ENCODE measurements at places on chromosomes 11 and 22.

GRCh38 chr11:47123094-47123493, 53.6 kb downstream of the ARFGAP2 start:
- no peak for DNase-seq

DNA sequence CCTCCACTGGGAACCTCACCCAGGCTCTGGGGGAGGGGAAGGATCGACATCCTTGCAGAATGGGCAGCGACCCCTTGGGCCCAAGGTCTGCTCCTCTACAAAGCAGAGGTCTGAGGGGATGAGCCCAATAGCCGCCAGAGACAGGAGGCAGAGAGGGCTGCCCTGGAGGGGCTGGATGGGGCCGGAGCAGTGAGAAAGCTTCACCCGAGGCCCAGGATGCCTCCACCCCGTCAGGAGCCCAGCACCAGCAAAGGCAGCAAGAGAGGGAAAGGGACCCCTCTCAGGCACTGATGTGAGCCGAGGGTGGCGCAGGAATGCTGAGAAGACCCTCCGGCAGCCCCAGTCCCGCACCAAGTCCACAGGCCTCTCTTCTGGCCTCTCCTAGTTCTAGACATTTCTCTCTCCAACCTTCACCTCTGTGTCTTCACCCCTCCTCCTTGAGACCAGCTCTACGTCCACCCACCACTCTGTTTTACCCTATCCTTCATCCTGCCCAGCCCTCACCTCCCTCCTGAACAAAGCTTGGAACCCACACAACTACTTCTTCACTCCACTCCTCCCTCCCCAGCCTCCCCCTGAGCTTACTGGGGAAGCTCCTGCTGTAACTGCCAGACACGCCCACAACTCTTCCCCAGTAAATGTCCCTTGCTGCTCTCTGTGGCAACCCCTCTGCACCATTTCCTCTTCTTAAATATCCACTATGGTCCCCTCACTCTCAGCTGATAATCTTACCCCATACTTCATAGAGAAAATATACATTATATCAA, 131.9 kb downstream of the MPPED1 start:
- no peak for DNase-seq

- DNase-seq: peak; percentile 31
These were observed at the start of gene PRSS23 for GRCh38 chr11:86800076-86800959. Gene PRSS23, plus strand, starts transcription at chr11:86800542. Its CDS starts 7,102 bp downstream, at chr11:86807644.

GRCh38 chr22:41943661-41944209, 3.2 kb downstream of the CENPM start:
- DNase-seq: no peak

- no peak for DNase-seq
These were observed 49.3 kb downstream of the CABIN1 start for GRCh38 chr22:24060375-24060788.

GRCh38 chr22:29758068-29758622, 8.7 kb downstream of the ZMAT5 start:
- no peak for DNase-seq

- no peak for DNase-seq
These were observed 37.7 kb downstream of the OR5P2 start for GRCh38 chr11:7759010-7759409.

GRCh38 chr11:61092280-61092766, 10.0 kb upstream of the CD5 start:
- DNase-seq: peak; percentile 57

DNA sequence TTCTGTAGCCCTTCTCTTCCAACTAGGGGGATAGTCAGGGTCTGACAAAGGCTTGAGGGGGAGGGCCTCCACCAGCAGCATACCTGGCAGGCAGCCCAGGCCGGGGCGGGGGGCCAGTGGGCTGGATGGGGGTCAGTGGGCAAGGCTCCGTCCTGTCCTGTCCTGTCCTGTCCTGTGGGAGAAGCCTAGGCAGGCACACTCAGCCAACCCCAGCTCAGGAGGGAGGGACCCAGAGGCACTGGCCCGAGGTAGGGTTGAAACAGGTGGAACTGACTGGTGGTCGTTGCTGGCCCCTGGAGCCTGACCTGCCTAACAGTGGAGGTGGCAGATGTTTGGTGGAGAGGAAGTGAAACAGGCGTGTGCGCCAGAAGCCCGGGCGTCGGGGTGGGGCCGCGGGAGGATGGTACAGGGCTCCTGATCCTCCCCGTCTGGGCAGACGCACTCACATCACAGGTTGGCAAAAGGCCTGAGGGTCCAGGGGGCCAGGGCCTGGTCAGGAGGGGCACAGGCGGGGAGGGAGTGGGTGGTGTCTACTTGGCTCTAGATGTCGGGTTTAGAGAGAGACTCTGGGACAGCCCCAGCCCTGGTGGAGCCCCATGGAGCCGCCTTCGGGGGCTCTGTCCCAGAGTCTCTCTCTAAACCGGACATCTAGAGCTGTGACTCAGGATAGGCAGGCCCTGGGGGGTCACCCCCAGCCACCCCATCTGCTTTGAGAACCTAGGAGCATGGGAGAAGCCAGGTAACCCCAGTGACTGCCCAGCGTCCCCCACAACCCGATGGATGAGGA, 32.5 kb upstream of the GRAMD4 start:
- no peak for DNase-seq

- DNase-seq: no peak
These were observed 36.4 kb upstream of the LINC01488 start for GRCh38 chr11:69445131-69445470.

- DNase-seq: no peak
These were observed 393.7 kb downstream of the ETS1 start for GRCh38 chr11:128193615-128194014.

DNA sequence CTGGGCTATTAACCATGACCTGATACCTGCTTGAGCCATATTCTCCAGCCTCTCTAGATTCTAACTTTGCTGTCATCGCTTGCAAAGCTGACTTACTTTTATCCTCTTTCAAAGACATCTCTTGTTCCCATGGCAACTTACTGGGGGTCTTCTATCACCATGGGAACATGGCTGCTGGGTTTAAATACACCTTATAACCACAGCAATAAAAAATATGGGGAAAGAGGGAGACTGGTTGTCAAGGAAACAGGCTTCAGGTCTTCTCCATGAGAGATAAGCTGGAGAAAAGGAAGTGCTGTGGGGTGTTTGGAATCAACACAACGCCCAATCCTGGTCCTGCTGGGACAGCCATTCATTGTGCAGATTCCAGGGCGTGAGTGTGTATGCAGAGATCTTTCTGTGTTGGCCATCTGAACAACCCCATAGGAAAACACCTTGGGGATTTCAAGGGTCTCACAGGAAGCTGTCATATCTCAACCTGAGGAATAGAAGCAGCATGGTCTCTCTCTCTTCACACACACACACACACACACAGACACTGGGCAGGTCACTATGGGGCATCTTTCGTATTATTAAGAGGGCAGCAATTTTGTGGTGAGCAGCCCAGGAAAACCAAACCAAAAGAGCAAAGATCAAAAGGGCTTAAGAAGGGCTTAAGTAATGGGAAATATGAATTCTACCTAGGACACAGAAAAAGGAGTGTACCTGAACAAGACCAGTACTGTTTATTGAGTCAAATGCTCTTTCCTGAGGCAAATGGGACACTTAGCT, 344.7 kb upstream of the NCAM1 start:
- DNase-seq: no peak

GRCh38 chr11:83265331-83265730, 20.8 kb downstream of the CCDC90B start:
- DNase-seq: no peak

- DNase-seq: no peak
These were observed 85.5 kb upstream of the B3GAT1 start for GRCh38 chr11:134497586-134497985.

GRCh38 chr11:106656646-106657045, 361.6 kb downstream of the GUCY1A2 start:
- DNase-seq: no peak

DNA sequence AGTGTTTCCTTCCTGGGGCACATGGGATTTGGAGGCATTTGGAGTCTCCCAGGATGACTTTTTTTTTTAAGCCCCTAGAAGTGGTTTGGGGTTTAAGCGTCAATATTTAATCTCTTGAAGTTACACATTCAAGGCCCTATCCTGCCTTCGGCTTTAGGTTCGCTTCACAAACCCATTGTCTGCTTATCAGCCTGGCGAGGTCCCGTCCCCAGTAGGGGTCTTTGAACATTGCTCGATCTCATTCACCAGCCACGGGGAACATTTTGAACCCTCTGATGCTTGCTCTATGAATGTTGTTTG, 75.9 kb downstream of the KCNQ1 start:
- DNase-seq: no peak

DNA sequence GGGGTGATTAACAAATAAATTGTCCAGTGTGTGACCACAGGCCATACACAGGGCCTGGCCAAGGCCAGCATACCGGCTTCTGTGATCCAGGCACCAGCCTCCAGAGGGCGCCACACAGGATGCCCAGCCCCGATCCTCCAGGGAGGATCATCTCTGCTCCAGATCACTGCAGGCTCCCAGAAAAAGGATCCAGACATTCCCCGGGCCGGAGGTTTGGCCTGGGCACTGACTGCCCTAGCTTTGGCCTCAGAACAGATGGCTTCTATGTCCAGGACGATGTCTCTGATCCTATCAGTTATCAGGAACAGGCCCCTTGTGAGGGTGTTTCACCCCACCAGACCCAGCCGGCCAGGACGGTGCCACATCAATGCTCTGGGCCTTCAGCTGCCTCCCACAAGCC, 74.5 kb upstream of the LMO1 start:
- DNase-seq: peak; percentile 19

DNA sequence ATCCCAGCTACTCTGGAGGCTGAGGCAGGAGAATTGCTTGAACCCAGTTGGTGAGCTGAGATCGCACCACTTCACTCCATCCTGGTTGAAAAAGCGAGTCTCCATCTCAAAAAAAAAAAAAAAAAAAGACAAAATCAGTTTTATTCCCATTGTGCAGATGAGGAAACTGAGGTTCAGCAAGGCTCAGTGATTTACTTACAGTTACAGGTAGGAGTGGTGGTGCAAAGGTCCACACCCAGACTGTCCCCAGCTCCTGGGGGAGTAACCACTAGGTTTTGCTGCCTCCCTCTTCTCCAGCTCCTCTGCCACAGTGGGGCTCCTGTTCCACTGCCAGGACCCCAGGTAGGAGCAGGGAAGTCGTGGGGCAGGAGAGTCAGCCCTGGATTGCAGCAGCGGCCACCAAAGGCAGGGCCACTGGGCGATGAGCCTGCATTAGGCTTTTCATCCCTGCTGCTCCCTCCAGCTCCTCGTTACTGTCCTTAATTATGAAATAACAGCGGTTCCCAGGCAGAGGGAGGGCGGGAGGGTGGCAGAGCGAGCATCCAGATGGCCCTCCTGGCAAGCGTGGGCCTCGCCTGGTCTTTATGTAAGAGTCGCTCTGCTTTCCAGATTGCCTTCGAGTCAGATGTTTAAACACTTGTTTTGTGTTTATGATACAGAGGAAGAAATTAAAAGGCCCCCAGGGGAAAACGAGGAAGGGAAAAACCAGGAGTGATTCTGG, 15.5 kb upstream of the RASD2 start:
- DNase-seq: no peak

GRCh38 chr11:27473017-27473406, 422 bp upstream of the LGR4 start:
- no peak for DNase-seq

GRCh38 chr11:27211370-27212127, 151.5 kb downstream of the CCDC34 start:
- DNase-seq: no peak

DNA sequence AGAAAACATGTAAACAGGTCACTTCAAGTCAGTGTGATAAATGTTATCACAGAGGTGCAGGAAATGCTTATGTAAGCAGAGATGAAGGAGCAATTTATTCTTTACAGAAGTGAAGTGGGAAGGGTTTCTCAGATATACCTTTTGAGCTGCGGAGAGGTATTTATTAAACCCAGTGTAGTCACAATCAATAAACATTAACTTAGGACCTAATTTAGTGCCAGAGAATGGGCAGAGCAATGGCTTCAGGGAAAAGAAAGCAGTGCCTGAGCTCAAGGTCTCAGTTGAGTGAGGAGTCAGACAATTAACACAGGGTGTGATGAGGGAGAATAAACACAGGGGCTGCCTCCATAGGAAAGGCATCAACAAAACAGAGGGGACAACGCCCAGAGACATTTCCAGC, 1.9 kb downstream of the MS4A5 start:
- DNase-seq: no peak

DNA sequence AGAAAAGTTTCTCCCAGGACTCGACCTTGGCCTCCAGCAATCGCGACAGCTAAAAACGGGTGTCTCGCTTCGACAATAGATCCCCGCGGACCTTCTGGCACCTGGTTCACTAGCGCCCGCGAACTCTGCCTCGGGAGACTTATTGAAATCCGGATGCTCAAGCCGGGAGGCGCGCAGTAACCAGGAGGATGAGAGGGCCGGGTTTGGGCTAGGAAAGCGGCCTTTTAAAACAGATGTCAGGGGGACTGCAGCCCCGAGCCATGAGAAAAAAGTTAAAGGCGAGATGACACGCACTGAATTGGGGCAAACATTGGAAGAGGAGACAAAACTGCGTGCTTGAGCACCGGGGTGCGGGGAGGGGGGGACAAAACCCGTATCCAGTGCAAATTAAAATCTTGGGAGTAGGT, 637 bp upstream of the ZBTB16 start:
- no peak for DNase-seq

DNA sequence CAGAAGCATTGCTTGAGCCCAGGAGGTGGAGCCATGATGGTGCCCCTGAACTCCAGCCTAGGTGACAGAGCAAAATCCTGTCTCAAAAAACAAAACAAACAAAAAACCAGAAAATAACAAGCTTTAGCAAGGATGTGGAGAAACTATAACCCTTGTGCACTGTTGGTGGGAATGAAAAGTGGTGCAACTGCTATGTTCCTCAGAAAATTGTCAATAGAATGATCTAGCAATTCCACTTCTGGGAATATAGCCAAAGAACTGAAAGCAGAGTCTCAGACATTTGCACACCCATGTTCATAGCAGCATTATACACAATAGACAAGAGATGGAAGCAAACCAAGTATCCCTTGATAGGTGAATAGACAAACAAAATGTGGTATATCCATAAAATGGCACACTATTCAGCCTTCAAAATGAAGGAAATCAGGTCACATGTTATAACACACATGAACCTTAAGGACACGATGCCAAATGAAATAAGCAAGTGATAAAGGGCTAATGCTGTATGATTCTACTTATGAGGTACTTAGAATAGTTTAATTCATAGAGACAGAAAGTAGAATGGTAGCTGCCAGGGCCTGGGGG, 15.9 kb downstream of the KLHL22 start:
- DNase-seq: no peak

DNA sequence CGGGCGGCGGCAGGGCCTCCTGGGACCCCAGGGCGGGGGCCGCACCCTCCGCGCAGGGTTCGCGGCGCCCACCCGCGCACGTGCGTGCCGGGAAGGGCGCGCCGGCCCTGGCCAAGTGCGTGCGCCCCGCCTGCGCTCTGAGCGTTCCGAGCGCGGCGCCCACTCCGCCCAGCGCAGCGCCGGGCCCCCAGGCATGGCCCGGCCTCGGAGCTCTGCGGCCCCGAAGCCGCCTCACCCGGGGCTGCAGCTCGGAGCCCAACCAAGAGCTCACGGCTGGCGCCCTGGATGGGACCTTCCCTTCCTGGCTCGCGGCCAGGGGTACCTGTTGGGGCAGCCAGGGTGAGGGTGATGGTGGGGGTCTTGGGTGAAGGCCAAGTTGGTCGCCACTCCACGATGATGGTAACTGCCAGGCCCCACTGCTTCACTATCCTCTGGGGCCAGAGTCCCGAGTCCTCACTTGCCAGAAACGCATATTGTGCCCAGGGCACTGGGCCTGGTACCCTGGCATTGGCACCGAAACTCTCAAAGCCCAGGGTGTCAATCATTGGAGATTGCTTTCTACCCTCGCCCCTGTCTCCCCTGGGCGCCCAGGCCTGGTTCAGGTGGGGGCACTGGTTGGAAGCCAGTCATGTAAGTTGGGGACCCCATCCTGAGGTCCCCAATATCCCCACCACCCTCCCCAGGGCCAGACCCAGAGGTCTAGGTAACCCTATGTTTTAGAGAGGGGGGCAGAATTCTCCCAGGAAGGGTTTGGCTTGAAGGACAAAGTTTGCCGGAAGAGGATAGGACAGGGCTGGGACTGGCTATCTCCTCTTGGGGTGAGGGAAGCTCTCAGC, 882 bp downstream of the ANO1 start:
- no peak for DNase-seq

Data from stimulated activated CD4-positive, alpha-beta T cell treated with anti-CD3 and anti-CD28 coated beads, Interleukin-4, amount 100 ng/mL, for 1 hour (primary cell).